ENCODE measurements at places on chromosomes 5 and 9. TPM values are rescaled to one million over a fixed set of nuclear protein-coding genes. Genes with fewer than 3 reads are reported as not detected.
A peak's percentile ranks its signal among the peaks of the same experiment; 100 is the strongest.

WDR70 gene
- 53.4 TPM for total RNA-seq

CCNJL gene
- total RNA-seq, result 12.4 TPM

LHX3 gene
- not detected for total RNA-seq

FBP1 gene
- 231 TPM for total RNA-seq

WNT8A gene
- not detected for total RNA-seq

DNA sequence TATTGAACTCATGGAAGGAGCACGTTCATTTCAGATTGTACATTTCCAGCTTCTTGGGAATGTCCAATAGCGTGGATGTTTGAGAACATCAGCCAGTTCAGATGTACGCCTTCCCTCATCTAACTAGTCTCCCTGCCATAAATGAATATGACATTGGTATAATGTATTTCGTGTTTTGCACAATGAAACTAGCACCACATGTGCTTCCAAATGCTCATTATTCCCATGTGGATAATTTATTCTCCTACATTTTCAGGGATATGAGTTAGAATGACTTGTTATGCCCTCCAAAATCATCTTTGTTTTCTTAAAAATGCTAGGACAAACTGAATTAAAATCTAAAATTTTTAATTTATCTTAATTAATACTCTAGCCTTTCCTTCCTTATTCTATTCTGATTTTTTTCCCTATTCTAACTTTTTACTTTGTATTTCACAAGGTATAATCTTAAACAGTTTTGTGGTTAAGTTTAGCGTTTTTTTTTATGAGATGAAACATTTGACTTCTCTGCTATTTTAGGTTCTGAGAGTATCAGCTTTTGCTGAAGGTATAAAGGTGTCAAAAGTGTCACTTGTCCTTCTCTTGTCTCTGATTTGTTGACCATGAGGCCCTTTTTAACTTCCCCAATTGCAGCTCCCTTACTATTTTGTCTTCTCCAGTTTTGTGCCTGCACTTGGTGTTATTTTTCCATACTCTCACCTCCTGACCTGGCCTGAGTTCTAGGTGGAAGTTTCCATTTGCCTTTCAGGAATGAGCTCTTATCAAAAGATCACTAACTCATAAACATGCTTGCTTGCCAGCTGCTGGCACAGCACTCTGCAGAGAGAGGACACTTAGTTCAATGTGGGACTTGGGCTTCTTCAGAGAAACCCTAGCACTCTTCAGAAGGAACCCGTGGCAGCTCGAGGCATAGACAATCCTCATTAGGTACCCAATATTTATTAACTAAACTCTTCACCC is 106.8 kb downstream of the FRMD3 start:
- peak; percentile 50 for DNase-seq

Measured in ureter (tissue), 1 donor.